GM23248 (cell line): ENCODE measurements at places on chromosomes 3 and 15.

- no peak for DNase-seq
Observed at GRCh38 chr3:156985711-156986110, 159.6 kb downstream of the LEKR1 start.

DNA sequence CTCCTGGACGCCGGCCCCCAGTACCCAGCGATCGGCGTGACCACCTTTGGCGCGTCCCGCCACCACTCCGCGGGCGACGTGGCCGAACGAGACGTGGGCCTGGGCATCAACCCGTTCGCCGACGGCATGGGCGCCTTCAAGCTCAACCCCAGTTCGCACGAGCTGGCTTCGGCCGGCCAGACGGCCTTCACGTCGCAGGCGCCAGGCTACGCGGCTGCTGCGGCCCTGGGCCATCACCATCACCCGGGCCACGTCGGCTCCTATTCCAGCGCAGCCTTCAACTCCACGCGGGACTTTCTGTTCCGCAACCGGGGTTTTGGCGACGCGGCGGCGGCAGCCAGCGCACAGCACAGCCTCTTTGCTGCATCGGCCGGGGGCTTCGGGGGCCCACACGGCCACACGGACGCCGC lies 956 bp downstream of the ZIC1 start:
- peak; percentile 80 for DNase-seq

DNA sequence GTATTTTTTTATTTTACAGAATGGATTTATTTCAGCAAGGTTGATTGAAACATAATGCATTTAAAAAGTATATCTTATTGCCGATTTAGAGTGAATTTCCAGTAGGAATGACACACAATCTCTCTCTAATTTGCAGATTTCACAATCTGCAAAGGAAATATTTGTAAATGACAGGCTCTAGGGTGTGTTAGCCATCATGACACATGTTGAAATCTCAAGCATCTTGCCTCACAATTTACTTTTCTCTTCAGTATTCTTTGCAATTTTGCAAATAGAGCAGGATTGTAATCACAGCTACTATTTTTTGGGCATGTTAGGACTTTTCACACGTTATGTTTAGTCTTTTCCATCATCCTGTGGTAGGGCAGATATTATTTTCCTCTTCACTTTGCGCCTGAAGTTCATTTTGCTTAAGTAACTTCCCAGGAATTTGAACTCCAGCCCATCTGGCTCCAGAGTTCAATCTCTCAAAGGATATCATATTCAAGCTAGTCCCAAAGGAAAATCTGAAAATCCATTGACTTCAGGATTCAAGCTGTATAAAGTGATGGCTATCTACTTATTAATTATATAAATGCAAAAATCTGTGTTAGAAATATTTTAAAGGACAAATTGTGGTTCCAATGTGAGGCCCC lies 55.4 kb downstream of the ATP13A4 start:
- peak; percentile 1 for DNase-seq

- peak; percentile 85 for DNase-seq
Observed at GRCh38 chr15:88513195-88513594, 33.3 kb downstream of the DET1 start.

GRCh38 chr15:65869954-65870871 lies 922 bp downstream of the RAB11A start:
- peak; percentile 63 for DNase-seq

DNA sequence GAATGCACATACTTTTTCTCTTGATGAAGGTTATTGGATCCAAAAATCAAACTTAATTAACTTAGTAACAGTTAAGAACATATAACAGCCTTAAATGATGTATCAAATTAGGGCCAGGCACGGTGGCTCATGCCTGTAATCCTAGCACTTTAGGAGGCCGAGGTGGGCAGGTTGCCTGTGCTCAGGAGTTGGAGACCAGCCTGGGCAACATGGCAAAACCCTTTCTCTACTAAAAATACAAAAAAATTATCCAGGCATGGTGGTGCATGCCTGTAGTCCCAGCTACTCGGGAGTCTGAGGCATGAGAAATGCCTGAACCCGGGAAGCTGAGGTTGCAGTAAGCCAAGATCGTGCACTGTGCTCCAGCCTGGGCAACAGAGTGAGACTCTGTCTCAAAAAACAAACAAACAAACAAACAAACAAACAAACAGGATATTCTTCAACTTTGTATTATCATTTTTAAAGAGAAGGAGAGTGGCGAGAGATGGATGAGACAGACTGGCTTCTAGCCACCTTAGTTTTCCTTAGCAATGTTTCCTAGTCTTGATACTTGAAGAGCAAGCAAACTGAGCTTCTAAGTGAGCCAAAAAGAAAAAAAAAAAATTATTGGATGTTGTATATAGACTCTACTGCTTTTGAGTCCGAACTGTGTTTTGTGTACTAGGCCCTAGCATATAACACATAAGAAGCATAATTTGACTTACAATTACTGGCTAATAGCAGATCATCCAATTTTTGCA lies 13.8 kb downstream of the SPRED1 start:
- peak; percentile 59 for DNase-seq

DNA sequence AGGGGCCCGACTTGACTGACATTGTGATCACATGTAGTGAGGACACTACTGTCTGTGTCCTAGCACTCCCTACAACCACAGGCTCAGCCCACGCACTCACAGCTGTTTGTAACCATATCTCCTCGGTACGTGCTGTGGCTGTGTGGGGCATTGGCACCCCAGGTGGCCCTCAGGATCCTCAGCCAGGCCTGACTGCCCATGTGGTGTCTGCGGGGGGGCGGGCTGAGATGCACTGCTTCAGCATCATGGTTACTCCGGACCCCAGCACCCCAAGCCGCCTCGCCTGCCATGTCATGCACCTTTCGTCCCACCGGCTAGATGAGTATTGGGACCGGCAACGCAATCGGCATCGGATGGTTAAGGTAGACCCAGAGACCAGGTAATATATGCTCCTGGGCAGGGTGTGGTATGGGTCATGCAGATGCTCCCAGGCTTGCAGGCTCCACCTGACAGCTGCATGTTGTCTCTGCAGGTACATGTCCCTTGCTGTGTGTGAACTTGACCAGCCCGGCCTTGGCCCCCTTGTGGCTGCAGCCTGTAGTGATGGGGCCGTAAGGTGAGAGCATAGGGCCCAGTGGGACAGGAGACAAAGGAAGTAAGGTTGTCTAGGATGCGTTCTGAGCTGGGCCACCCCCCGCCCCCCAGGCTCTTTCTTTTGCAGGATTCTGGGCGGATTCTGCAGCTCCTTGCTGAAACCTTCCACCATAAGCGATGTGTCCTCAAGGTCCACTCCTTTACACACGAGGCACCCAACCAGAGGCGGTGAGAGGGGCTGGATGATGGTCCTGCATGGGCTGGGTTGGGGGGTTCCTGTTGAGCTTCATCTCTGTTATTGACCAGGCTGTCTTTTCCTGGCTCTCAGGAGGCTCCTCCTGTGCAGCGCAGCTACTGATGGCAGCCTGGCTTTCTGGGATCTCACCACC lies 4.4 kb downstream of the DALRD3 start:
- DNase-seq = peak; percentile 63

GRCh38 chr3:123819949-123820348 lies 64.2 kb downstream of the MYLK start:
- no peak for DNase-seq

DNA sequence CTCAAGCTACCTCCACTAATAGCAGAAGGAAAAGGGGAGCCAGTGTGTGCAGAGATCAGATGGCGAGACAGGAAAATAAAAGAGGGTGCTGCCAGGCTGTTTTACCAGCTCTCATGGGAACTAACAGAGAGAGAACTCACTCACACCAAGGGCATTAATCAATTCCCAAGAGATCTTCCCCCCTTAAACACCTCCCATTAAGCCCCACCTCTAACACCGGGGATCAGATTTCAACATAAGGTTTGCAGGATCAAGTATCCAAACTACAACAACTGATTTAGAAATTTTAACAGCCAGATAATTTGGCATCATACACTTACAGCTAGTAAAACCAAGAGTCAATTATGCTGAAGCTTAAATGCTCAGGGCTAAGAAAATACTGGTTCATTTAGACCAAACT lies 18.9 kb downstream of the CD200 start:
- DNase-seq = no peak

GRCh38 chr15:38589502-38589901 lies 24.9 kb upstream of the RASGRP1 start:
- peak; percentile 92 for DNase-seq

GRCh38 chr15:82553846-82554245 lies 13.6 kb upstream of the RPS17 start:
- DNase-seq = no peak

DNA sequence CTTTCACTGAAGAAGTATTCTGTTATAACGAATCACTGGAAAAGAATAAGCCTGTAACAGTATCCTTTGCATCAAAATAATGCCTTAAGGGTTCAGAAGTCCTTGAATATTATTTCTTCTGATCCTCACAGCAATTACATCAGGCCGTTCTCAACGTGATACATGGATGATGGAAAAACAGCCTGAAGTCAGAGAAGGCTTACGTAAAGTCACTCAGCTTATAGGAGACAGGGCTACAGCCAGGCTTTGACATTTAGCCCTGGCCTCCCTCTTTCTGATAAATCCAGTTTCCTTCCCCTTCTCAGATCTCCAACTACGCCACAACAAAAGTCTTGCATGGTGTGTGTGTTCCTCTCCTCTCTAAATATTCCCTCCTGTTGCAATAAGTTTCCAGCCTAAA lies 131.9 kb downstream of the ANO10 start:
- DNase-seq = no peak

- DNase-seq = peak; percentile 94
Observed at GRCh38 chr3:31077021-31077601, 182.7 kb upstream of the GADL1 start.

DNA sequence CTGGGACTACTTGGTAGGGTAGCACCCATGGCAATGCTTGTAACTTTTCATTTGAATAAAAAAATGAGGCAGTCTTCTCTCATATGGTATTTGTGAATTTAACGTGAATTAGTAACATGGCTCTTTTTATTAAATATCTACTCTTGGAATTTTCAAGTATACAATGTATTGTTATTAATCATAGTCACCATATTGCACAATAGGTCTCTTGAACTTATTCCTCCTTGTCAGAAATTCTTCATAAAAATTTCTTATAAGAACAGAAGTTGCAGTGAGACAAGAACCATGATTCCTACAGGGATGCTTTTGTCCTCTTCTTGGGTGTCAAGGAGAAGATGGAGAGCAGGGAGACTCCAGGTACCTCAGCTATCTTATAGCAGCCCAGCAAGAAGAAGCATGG lies 203.8 kb upstream of the FEZF2 start:
- DNase-seq = no peak

GRCh38 chr3:193292386-193292785 lies 51.4 kb downstream of the PLAAT1 start:
- DNase-seq = no peak

- DNase-seq = peak; percentile 94
Observed at GRCh38 chr3:99783011-99783573, 34.6 kb upstream of the CMSS1 start.

DNA sequence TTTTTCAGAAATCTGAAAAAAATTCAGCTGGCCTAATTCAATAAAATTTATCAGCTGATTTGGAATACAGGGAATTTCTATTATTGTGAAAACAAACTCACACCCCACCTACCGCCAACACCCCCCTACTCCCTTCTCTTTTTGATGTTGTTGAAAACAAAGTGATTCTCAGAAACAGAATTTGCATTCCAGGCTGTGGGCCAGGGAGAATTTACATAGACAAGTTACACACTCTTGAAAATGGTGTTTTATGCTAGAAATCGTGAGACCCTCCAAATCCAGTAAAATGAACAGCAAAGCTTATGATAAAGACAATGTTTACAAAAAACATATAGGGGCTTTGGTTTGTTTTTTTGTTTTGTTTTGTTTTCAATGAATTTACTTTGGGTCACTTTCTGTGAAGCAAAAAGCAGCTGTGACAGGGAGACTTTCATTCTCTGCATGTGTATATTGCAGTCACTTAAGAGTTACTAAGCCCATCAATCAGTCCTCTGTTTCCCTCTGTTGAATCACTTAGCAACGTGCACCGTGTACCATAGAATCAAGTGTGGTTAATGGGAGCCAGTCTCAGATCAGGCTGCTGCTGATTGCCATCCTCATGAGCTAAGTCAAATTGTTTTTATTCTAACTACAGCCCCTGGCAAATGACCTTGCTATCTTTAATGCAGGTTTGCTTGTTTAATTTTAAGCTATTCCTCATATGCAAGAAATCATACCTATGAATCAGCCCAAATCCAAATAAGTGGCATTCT lies 159.8 kb downstream of the ALCAM start:
- DNase-seq = no peak

DNA sequence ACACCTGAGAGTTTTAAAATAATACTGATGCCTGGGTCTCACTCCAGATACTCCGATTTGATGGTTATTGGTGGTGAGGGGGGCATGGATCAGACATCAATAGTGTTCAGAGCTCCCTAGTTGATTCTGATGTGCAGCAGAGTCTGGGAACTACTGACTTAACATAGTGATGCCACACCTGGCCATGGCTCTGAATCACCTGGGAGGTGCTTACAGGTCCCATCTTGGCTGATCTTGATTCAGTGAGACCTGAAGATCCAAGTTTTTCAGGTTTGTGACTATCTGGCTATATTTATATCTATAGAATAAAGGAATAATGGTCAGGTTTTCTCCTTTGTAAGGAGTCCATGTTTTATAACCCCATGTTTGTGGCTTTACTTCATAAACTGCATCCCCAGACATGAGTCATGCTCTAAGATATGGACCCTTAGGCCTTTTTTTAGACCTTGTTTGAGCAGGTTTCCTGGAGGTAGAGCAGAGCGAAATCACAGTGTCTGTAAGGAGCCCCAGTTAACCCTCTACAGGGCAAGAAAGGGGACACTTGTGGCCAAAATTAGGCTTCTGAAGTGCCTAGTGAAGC lies 101.4 kb downstream of the LARS2 start:
- DNase-seq = peak; percentile 23

- no peak for DNase-seq
Observed at GRCh38 chr15:78087951-78088772, 4.2 kb upstream of the SH2D7 start.

- peak; percentile 95 for DNase-seq
Observed at GRCh38 chr15:63157891-63158431, 684 bp upstream of the RPS27L start.

GRCh38 chr3:114221165-114221880 lies 16.1 kb downstream of the ZNF80 start:
- no peak for DNase-seq

DNA sequence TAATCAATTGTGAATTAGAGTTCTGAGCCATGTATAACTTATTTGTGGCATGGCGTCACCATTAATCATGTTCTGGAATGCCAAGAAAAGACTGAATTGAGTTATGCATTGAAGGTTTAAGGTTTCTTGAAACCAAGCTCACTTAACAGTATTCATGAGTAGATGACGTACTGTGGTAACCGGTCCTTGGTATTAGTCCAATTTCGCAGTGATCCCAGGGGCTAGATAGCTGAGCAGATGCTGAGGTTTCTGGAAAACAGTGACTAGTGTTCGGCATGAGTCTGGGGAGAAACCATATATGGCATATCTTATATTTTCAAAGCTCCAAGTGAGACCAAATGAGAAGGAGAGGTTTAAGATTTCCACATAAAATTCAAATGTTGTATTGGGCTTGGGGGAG lies 218.3 kb upstream of the LYSMD4 start:
- no peak for DNase-seq
